ENCODE measurements at places on chromosomes 5 and 9.

DNA sequence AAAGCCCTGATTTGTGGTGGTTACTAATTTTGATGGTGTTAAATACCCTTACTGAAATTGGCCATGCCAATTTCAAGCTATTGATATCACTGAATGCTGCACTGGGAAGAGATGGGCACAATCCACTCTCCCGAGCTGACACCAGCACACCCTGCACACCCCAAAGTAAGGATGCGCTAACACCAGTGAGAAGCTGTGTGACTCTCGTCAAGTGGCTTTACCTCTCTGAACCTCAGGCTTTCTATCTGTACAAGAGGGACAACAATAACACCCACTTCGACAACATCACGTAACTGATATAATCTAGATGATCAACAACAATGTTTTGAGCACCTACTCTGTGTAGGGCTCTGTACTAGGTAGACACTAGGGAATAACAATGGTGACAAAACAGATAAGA lies 8.0 kb upstream of the AKNA start:
- DNase-seq: no peak

DNA sequence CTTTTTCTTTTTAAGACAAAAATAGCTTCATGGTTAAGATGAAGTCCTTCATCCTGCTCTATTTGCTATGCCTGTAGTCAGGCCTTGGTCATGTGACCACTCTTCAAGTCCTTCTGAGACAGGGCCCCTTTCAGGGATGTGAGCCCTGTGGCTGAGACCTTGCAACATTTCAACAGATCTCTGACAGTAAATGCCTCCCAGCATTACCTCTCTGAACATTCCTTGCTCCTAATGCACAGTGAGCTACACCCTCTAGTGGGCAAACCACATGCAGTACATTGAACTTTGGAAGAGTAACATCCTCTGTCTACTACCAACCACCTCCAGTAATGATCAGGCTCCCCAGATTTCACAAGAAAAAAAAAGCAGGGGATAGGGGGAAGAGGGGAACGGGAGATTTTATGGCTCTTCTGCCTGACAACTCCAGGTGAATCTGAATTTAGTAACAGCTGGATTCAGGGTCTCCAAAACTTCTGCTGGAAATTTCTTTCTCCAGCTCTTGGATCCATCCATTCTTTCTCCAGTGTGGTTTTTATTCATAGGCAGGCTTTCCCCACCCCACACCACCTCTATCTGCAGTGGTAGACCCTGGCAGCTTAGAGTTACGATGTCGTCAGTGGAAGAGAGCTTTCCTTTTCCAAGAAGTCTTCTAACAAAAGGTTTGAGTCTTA lies 8.9 kb upstream of the FBXO38 start:
- DNase-seq: no peak

DNA sequence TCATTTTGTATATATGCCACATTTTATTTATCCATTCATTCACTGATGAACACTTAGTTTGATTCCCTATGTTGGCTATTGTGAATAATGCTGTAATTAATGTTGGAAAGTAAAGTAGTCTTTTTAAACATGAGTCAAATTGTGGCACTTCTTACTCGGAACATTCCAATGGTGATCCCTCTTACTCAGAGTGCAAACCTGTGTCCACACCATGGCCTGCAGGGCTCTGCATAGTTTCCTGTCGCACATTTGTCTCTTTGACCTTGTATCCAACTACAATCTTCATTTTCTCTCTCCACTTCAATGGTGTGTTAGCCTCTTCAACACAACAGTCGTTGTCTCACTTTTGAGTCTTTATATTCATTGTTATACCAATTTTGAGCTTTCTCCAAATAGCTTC lies 98.1 kb upstream of the PAPPA start:
- DNase-seq: no peak

DNA sequence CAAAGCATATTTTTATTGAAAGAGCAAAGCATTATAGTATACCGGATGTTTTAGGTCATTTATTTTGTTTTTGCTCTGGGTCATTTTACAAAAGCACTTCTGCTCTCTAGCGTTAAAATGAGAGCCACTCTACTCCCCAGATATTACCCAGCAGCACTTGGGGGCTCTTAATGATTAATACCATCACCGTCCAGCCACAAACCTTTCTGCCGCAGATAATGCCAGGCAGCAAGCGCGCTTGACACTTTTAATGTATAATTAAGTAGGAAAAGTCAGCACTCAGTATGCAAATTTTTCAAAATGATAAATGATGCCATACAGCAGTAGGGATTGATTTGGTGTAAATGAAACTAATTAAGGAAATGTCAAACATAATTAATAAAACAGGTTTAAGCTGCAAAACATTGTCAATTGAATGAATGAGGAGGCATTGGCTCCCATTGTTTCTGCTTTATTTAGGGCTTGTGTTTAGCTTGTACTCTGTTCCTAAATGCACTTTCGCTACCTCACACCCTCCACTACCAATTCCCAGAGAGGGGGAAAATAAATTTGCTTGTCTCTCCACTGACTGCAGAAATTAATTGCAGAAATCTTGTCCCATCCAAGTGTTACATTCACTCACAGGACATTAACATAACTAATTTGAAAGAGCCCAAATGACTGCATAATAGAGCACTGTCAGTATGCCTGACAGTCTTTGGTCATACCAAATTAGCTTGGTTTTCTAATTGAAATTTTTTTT lies 358.8 kb upstream of the ARRDC3 start:
- DNase-seq: no peak

GRCh38 chr9:137299203-137299565 lies 2.9 kb downstream of the NRARP start:
- no peak for DNase-seq

DNA sequence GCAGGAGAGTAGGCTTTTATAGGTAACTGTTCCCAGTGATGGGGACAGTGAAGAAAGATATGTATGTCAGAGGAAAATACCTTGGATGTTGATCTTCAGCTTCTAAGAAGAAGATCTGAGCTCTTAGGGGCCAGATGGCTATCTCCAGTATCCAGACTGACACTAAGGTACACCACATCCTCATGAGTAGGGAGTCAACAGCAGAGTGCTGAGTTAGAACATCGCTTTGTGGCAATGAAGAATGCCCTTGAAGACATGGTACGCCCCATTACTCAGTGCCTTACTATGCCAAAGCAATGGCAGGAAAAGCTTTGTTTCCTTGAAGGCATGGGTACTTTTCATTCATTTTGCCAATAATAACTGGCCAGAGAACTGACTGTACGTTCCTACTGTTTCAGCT lies 263.7 kb downstream of the CEMIP2 start:
- DNase-seq: no peak
